Uterus (tissue), 4 donors: ENCODE measurements at places on chromosomes 16 and 17.

GRCh38 chr17:7258731-7259554 is 3.3 kb downstream of the CLDN7 start:
- no peaks in the 10 kb centered on the region for H3K4me1 ChIP-seq
- DNase-seq = no peak
- no peak overlapping the region for H3K4me3 ChIP-seq
- no peaks in the 10 kb centered on the region for H3K36me3 ChIP-seq
- H3K27ac ChIP-seq = no peak overlapping the region
- peaks cover 26% of the 10 kb centered on the region for H3K27me3 ChIP-seq

GRCh38 chr17:65365169-65365568 is 196.3 kb downstream of the AXIN2 start:
- no peak overlapping the region for H3K27ac ChIP-seq
- no peaks in the 10 kb centered on the region for H3K4me1 ChIP-seq
- no peak for DNase-seq
- no peaks in the 10 kb centered on the region for H3K27me3 ChIP-seq
- H3K4me3 ChIP-seq = no peak overlapping the region

GRCh38 chr17:55897301-55897700 is 146.4 kb downstream of the PCTP start:
- no peaks in the 10 kb centered on the region for H3K4me1 ChIP-seq
- no peak overlapping the region for H3K27ac ChIP-seq
- no peaks in the 10 kb centered on the region for H3K27me3 ChIP-seq
- H3K36me3 ChIP-seq = no peaks in the 10 kb centered on the region

- no peak for DNase-seq
- no peak overlapping the region for H3K4me3 ChIP-seq
- H3K36me3 ChIP-seq = no peaks in the 10 kb centered on the region
- H3K4me1 ChIP-seq = no peaks in the 10 kb centered on the region
- no peaks in the 10 kb centered on the region for H3K27me3 ChIP-seq
Measured at GRCh38 chr16:65280845-65281512, 159.1 kb upstream of the CDH11 start.

DNA sequence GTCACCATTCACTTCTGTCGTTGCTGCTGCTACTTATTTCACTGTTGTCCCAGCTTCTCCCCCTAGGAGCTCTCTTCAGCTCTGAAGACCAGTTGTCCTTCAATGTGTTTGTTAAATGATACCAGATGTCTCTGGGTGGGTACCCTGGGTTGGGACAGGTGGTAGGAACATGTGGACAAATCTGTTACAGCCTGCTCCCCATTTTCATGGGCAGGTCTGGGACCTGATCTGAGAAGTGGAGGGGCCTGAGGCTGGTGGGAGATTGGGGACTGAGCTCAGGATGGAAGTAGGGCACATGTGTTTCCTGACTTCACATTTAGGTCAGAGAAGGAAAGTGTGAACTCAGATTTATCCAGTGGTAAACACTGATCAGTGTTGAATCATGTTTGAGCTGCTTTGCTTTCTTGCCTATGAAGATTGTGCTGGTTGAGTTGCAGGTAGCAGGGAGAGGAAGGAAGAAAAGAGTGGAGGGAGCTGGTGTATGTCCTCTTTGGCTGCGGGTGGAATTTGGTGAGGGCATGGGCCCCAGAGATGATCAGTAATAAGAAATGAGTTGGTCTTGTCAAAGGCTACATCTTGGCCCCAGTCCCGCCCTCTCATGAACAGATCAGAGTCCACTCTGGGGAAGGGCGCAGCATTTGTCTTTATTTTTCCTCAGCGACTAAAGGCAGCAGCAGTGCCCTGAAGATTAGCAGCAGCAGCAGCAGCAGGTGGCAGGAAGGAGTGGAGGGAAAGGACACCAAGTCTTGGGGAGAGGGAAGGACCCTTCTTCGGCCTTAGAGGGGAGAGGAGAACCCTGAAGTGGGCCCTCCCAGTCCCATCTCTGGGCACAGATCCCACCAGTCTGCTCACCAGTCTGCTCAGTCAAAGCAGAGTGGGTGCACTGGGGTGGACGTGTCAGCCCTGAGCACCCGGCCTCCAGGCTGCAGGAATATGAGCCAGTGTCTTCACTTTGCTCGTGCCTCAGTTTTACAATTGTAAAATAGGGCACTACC is 6.1 kb upstream of the EFTUD2 start:
- no peaks in the 10 kb centered on the region for H3K27me3 ChIP-seq
- no peak overlapping the region for H3K4me3 ChIP-seq
- no peak overlapping the region for H3K27ac ChIP-seq

DNA sequence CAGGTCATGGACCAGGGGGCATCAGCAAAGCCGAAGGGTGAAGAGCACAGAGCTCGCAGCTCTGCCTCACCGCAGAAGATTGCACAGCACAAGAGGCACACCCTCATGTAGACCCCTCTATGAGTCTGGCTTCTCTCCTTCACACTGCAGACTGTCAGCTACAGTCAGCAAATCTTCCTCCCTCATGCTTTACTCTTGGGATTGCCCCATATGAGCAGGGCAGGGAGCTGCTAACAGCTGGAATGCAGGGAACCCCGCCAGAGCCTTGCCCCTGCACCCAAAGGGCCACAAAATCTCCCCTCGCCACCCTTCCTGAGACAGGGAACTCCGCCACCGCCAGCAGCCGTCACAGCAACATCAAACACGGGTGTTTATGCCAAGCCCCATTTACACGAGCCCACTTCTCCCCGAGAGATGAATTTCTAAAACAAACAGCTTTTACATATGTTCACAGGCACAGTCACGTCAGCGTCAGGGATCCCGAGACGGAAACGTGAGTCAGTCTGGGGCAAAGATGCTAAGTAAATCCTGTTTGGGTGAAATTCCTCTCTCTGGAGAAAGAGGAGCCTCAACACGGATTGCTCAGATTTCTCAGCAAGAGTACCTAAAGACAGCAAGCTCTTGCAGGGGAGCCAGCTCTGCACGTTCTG is 121.9 kb downstream of the CDYL2 start:
- no peaks in the 10 kb centered on the region for H3K36me3 ChIP-seq
- H3K4me1 ChIP-seq = no peaks in the 10 kb centered on the region
- no peak overlapping the region for H3K27ac ChIP-seq
- H3K4me3 ChIP-seq = no peak overlapping the region
- no peak for DNase-seq
